ENCODE measurements at places on chromosomes 12 and 14.

DNA sequence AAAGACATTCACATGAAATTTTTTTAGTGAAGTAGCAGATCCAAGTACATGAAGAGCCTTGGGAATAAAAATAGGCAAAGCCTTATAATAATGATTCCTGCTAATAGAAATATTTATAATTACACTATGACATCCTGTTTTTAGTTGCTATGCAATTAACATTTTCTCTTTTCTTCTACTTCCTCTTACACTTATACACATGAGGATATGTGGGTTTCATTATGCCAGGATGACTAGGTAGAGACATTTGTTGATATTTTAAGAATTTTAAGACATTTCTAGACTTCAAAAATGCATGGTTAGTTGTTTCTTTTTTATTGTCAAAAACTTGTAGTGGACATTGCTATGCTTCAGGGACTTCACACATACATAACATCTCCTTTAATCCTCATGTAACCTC, 326.8 kb downstream of the SYT1 start:
- DNase-seq: no peak

DNA sequence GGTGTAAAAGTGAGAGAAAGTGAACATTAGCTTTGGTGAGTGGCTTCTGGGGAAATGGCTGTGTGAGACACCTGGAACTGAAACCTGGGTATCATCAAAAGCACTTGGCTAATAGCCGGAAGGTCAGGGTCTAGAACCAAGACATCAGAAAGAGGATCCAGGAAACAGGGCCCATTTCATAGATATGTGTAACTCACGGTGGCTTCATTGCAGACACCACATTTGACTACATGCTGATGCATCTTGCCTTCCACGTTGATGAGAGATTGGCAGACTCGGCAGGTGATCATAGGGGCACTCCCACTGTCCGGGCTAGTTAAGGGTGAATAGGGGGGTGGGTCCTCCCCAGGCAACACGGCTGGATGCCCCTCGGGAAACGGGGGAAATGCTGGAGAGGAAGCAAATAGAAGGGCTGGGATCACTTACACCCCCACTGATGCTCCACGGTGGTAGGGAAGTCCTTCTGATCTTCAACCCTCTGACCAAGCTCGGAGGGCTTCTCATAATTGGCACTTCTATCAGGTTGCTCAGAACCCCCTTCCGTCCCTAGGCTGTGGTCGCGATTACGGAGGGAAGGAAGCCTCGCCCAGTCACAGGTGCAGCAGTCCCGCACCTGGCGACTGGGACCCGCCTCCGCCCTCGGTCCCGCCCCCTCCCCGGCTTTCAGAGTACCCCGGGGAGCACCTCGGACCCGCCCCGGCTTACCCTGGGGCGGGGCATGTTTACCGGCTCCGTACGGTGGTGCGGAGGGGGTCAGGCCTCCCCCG, 593 bp downstream of the PIP4P1 start:
- DNase-seq: no peak

GRCh38 chr12:52805739-52806138, 8.2 kb downstream of the KRT4 start:
- no peak for DNase-seq

DNA sequence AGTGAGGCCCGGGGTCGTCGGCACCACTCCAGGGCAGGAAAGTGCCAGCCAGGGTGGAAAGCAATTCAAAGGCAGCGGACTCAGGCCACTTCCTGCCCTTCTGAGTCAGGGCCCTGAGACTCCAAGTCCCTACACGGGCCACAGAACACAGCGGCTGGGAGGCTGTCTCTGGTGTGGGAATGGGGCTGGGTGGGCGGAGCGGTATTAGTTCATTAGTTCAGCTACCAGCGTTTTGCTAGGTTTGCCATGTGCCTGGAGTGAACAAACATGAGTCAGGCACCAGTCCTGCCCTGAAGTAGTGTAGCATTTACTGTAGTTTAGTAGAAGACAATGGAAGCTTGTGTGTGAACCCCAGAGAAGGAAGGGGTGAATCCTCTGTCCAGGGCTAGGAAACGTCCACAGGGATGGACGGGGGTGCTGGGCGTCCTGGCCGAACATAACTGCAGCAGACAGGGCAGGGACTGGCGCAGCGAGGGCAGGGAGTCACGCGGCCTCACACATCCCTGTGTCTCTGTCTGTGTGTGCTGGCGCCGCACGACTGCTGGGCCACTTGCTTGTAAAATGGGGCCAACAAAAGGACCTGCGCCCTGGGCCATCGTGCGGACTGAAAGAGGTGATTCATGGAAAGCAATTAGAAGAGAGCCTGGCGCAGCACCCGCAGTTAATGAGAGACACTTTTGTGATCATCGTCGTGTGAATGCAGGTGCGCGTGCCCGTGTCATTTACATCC, 186.4 kb upstream of the PRMT8 start:
- no peak for DNase-seq

GRCh38 chr14:68683326-68683725, 109.5 kb downstream of the ZFP36L1 start:
- no peak for DNase-seq

DNA sequence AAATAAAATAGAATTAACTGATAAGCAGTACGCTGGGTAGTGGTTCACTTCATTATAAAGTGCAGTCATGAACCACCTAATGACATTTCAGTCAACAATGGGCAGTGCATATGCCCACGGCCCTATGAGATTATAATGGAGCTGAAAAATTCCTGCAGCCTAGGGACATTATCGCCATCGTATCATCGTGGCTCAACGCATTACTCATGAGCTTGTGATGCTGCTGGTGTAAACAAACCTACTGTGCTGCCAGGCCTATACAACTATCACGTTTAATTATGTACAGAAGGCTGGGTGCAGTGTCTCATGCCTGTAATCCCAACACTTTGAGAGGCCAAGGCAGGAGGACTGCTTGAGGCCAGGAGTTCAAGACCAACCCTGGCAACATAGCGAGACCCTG, 62.3 kb upstream of the TMEM263 start:
- DNase-seq: no peak

GRCh38 chr14:74507840-74508239, 14.3 kb downstream of the ISCA2 start:
- DNase-seq: no peak
